Brain pericyte (primary cell): ENCODE measurements at places on chromosomes 7 and 10.

DNA sequence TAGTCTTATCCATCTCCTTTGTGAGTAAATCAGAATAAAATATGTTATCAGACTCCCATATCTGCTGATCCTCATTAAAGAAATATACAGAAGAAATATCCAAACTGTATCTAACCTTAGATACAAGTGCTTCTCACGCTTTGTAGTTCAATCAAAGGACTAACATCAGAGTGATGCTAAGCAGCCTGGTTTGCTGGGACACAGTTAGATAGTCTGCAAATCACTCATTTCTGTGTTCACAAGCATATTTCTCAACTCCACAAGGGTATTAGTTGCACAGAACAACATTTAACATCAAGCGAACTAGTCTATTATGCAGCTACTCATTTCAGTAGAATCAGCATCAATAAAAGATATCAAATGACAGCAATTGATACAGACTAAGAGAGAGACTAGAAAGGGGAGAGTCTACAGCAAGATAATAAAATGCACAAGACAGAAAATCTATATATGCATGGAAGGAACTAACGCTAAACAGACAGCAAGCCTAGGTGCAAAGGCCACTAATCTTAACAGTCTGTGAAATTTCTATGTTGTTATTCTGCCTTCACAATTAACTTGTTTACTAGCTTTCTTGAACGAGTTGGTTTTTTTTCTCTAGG is 30.0 kb downstream of the DNAJC12 start:
- DNase-seq = no peak

DNA sequence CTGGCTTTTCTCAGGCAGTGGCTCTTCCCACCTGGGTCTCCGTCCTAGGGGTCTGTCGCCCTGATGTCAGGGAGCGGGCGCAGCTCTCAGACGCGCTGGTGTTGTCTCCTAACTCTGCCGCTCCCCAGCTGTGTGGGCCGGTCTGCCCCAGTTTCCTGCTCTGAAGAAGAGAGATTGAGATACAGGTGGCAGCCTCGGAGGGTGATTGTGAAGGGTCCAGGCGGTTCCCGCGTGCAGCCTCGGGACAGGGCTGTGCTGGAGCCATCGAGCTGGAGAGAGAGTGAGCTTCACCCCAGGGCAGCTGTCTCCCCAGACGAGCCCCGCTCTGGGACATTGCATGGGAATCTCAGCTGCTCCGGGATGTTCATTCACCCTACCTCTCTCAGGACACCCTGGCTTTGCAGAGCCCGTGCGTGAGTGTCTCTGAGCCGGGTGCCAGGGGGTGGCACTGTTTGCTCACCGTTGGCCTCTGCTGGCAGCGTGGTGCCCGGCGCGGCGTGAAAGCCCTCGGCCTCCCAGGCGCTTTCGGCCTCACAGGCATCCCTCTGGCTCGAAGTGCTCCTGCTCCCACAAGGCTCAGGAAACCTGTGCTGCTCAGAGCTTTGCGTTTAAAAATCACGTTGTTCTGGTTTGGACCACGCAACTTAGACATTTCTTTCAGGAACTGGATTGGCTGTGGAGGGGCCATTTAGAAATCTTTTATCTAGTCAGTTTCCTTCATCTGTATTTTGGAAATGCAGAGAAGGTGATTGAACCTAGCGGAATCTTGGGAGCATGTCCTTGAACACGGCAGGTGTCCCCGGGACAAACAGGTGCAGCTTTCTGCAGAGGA is 33.8 kb upstream of the ZFAND2A start:
- DNase-seq = no peak

GRCh38 chr10:21687266-21688008 is 153.4 kb downstream of the MLLT10 start:
- DNase-seq = no peak

DNA sequence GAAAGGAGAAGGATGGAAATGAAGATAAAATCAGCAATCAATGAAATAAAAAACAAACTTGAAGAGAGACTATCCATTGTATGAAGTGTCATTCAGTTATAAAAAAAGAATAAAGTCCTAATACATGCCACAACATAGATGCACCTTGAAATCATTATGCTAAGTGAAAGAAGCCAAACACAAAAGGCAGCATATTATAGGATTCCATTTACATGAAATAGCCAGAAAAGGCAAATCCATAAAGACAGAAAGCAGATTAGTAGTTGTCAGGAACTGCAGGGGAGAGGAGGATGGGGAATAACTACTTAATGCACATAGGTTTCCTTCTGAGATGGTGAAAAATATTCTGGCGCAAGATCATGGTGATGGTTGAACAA is 6.6 kb upstream of the PON1 start:
- DNase-seq = no peak

DNA sequence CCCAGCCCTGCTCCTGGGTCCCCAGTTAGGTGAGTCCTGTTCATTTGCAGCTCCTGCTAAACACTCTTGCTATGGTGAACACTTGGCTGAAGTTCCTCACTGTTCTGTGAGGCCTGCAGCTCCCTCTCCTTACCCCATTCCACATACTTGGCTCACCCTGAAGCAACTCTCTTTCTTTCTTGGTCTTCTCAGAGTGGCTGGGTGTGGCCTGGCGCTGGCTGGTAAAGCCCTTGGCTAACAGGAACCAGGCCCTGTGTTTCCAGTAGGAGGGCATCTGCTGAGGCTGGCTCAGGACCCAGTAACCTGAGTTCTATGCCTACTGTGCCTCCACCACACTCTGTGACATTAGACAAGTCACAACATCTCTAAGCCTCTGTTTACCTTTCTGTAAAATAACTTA is 53.1 kb upstream of the COL13A1 start:
- no peak for DNase-seq

DNA sequence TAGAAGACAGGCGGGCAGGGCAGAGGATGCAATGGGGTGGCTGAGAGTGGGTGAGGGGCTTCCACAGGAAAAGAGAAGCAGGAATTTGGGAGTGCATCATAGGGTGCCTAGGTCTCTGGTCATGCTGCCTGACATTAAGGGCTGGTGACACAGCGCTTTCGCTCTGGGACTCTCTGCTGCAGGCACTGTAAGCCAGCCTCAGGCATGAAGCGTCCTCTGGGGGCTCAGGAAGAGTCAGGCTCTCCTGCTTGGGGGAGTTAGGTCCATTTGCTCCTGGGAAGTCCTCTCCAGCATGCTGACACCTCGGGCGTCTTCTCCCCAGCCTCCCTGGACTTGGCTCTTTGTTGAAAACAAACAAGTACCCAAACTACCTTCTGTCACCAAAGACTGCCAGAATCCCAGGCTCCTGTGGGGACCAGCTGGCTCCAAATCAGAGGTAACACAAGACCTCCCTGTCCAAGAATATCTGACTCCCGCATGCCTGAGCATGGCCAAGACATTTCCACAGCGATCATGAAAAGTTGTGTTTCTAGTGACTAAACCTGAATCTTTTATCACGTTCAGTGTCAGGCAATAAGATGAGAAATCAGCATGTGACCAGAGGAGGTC is 55.4 kb downstream of the GPR26 start:
- no peak for DNase-seq

GRCh38 chr10:80196270-80196949 is 8.9 kb downstream of the ANXA11 start:
- DNase-seq = no peak

DNA sequence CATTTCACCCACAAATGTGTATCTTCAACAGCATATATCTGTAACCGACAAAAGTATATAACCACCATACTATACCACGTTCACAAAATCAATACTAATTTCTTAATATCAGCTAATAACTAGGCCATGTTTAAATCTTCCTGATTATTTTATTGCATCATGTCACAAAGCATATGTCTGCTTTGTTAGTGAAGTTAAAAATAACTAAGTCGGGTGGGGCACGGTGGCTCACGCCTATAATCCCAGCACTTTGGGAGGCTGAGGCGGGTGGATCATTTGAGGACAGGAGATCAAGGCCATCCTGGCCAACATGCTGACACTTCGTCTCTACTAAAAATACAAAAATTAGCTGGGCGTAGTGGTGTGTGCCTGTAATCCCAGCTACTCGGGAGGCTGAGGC is 47.7 kb downstream of the HERC4 start:
- no peak for DNase-seq

- DNase-seq = no peak
These were observed 53.8 kb upstream of the SLC16A12 start for GRCh38 chr10:89589101-89589720.

DNA sequence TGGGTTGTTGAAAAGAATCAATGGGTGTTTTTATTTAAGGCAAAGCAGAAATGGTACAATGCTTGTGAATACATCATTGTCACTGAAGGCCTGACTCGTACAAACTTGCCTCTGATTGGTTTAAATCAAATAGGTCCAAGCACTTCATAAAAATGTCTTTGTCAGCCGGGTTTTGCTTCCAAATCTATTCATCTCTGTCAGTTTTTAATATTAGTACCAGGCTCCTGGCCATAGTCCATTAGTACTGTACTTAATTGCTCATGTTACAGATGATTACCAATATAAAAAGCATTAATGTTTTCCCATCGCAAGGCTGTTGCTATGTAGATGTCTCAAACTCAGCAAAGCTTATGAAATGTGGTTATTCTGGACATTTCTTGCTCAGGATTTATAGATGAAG is 171.9 kb downstream of the ARID5B start:
- no peak for DNase-seq

DNA sequence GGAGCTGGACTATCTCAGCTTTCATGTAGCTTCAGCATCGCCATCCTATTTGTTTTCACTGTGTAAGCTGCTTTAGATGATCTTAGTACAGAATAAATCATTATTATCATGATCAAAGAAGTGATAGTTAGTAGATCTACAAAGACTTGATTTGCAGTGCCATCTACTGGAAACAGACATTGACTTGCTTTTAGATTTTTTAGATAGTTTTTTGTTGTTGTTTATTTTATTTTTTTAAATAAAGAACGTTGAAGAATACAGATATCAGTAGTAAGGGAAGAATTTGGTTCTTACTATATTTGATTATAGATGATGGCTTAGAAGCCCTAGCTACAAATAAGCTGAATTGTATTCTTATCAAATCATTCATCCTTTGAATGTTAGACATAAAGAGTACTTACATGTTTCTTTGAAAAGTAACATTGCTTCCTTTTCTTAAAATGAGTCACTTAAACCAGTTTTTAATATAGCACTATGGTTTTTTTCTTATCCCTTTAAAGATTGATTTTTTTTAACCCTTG is 6.3 kb upstream of the SFMBT2 start:
- DNase-seq = no peak

- DNase-seq = no peak
These were observed 4.5 kb downstream of the GRID1 start for GRCh38 chr10:86362129-86362527.

DNA sequence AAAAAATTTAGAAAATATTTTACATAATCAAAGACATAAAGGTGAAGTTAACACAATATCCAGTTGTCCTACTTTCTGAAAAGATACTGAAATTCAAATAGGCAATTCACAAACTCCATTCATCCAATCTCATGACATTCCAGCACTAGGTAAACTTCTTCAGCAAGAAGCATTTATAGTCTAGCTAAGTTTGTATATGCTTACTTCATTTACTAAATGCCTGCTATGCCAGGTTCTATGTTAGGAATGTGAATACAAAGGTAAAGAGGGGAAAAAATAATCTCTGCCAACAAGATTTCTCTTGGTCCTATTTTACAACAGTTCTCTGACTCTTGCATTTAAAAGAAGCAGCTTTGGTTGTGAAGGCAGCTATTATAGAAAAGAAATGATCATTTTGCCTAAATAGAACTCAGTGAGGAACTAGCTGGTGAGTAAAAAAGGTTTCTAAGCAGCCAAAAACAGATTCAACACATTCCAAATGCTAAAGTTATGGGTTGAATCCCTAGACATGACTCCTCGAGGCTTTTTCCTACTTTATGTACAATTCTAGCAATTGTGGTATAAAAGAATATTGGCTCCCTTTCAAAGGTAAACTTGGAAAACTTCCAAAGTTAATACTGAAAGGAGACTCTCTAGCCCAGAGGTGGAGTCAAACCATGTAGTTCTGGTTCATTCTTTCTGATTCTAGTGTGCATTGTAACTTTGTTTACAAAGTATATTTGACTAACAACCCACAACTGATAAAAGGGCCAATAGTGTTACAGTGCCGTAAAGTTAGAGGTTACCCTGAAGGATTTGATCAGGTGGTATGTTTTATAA is 30.9 kb upstream of the KLHL7 start:
- no peak for DNase-seq

DNA sequence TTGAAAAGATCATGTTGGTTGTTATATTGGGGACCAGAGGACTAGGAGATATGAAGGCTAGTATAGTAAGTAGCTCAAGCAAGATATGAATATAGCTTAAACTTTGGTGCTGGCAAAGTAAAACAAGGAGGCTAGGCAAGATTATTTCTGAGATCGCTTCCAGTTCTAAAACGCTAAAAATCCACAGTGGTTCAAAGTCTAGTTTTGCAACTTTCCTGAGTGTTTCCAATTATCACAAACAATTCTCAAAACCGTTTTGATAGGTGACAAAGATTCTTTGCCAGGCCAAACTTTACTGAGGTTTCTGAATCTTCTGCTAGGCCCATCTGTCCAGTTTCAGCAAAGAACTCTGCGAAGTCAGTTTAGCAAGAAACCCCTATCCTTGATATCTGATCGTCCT is 35.3 kb downstream of the PDZD8 start:
- no peak for DNase-seq

GRCh38 chr7:148911626-148912025 is 27.5 kb upstream of the EZH2 start:
- DNase-seq = no peak

GRCh38 chr7:6323967-6324701 is 51.7 kb upstream of the CYTH3 start:
- no peak for DNase-seq

- DNase-seq = no peak
These were observed 290.2 kb downstream of the C7orf25 start for GRCh38 chr7:42621543-42622219.

- DNase-seq = no peak
These were observed 17.3 kb downstream of the MLXIPL start for GRCh38 chr7:73606801-73607691.

DNA sequence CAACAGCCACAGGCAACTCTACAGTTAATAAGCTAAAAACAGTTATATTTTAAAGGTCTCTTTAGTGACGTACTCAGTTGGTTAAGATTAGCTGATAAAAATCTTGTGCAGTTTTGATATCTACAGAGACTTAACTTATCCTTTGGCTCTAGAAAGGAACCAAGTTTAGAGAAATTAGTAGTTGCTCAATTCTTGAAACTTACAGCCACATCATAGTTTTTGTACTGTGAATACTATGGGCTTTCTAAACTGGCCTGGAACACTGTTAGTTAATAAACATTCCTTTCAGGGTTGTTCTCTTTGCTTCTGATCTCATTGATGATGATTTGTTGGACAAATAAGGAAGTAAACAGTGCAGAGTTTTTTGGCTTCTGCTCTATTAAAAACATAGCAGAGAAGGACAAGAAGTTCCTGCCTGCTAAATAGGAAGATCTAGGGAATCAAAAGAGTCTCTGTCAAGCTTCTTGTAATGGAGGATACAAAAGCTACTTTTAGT is 73.1 kb downstream of the MKLN1 start:
- DNase-seq = no peak

DNA sequence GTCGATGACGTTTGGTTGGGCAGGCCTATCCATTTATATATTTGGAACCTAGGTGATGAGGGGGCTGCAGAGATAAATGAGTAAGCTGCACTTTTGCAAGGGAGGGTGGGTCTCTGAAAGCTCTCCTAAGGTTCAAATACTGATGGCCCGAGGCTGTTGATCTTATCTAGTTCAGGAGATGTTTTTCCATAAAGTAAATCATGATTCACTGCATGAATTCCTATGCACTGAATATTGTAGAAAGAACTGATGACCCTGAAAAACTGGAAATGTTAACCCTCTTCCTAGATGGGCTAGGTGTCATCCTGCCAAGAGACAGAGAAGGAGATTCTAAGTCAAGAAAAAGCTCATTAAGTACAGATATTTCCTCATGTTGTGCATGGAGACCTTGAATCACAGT is 459.9 kb downstream of the PLXNA4 start:
- DNase-seq = no peak

- DNase-seq = peak; percentile 46
These were observed 108.2 kb downstream of the CHRM2 start for GRCh38 chr7:136976504-136977251.
